ENCODE measurements at places on chromosomes 5 and 9.

DNA sequence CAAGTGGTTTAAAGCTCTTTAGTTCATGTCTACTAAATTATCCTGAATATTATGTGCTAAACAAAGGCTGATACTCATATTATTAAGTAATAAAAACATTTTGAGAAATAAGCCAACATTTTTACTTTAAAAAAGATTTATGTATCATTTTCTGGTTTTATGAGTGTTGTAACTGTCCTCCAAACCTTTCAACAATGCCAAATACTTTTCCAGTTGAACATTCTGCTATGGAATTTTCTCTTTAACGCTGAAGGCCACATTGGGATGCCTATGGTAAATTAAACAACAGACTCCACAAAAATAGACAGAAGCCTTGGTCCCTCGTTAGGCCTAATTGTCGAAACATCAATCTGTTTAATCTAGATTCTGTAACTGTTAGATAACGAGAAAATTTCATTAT is 131.3 kb downstream of the GLIS3 start:
- no peak for DNase-seq

DNA sequence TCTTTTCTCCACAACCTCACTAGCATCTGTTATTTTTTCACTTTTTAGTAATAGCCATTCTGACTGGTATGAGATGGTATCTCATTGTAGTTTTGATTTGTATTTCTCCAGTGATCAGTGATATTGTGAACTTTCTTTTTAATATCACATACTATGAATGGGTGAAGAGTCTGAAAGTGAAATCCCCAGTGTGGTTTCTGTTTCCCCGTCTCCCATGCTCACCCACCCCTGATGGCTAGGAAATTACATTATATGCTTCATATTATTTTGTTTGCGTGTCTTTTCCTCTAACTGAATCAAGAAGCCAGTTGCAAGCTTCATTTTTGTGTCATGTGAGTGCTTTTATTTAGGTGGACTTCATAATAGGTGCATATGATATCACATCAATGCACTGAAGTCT is 171.1 kb downstream of the ARHGAP26 start:
- DNase-seq: no peak

DNA sequence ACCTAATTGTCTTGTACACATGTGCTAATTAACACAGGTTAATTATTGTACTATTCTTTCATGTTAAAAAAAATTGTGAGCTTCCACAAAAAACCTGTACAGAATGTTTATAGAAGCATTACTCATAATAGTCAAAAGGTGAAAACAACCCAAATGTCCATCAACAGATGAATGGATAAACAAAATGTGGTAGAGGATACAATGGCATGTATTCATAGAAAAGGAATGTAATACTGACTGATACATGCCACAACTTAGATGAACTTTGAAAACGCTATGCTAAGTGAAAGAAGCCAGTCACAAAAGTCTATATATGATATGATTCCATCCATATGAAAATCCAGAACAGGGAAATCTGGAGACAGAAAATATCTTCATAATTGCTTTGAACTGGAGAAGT is 25.6 kb downstream of the RRAGA start:
- DNase-seq: no peak

DNA sequence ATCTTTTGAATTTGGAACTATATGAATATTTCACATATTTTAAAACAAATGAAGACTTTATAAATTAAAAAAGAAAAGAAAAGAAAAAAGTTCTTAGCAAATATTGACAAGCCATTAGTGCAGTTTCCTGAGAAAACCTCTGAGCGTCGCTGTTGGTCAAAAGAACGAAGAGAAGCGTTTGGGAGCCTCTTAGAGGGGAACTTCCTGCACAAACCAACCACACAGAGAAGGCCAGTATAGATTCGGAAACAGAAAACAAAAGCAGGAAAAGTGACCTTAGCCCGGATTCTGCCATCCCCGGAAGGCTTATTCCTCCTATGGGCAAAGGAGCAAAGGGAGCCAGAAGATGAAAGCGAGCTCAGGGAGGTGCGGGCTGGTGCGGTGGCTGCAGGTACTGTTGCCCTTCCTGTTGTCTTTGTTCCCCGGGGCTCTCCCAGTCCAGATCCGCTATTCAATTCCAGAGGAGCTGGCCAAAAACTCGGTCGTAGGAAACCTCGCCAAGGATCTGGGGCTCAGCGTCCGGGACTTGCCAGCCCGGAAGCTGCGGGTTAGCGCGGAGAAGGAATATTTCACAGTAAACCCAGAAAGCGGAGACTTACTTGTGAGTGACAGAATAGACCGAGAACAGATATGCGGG is at the start of gene PCDHGB2:
Gene PCDHGB2 (plus strand): TSS at position 205 of the 637 bp plus-strand sequence. CDS start 142 bp downstream, at position 347.
- no peak for DNase-seq

DNA sequence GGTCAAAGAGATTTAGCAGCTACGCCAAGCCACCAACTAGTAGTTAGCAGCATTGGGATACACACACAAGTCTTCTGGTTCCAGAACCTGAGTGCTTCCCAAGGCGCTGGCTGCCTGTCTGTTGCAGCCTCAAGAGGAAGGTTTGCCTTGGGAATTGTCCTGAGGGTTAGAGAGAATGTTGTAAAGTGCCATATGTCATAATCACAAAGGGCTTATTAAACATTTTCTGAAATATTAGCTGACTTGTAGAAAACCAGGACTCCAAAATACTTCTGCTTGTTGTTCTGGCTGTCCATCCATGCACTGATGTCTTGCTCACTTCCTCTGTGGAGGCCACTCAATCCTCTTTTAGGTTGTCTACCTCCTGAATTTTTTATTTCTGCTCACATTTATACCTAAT is 46.3 kb downstream of the SLC36A1 start:
- DNase-seq: no peak

GRCh38 chr9:123509646-123510045 is 153.6 kb downstream of the CRB2 start:
- DNase-seq: no peak

DNA sequence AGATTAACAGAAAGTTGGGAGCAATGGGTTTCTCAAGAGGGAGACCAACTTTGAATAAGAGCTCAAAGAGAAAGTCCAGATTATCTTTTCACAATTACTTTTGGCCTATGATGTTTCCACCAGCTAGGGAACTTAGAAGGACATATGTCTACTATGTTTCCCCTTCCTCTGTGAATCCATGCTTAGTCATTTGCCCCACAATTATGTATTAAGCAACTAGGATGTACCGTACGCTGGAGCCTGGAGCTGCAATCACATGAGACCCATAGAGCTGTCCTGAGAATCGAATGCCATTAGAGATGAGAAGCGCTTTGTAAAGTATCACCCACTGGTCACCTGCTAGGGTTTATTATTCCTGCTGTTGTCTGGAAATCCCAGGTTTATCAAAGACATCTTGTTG is 78.8 kb downstream of the PDE6A start:
- no peak for DNase-seq

GRCh38 chr5:9545136-9545991 is 511 bp downstream of the SEMA5A start:
- DNase-seq: no peak

GRCh38 chr9:38346811-38347210 is 45.7 kb upstream of the ALDH1B1 start:
- no peak for DNase-seq

DNA sequence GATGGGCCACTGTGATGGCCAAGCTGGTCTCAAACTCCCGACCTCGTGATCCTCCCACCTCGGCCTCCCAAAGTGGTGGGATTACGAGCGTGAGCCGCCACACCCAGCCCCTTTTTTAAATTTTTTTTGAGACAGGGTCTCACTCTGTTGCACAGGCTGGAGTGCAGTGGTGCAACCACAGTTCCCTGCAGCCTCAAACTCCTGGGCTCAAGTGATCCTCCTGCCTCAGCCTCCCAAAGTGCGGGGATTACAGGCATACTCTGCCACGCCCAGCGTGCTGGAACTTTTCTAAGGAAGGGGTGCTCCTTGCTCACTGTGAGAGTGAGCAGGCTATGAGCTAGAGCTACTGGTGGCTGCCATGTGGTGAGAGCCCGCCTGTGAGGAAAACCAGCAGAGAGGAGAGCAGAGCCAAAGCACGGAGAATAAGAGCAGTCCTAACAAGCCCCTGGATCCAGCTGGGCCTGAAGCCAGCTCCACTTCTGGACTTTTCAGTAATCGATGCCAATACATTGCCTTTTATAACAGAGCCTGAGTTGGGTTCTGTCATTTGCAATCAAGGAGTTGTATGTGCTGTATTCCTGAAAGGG is 75.5 kb upstream of the UNC5A start:
- DNase-seq: no peak

- no peak for DNase-seq
Measured at GRCh38 chr5:152556784-152557183, 151.7 kb upstream of the NMUR2 start.

DNA sequence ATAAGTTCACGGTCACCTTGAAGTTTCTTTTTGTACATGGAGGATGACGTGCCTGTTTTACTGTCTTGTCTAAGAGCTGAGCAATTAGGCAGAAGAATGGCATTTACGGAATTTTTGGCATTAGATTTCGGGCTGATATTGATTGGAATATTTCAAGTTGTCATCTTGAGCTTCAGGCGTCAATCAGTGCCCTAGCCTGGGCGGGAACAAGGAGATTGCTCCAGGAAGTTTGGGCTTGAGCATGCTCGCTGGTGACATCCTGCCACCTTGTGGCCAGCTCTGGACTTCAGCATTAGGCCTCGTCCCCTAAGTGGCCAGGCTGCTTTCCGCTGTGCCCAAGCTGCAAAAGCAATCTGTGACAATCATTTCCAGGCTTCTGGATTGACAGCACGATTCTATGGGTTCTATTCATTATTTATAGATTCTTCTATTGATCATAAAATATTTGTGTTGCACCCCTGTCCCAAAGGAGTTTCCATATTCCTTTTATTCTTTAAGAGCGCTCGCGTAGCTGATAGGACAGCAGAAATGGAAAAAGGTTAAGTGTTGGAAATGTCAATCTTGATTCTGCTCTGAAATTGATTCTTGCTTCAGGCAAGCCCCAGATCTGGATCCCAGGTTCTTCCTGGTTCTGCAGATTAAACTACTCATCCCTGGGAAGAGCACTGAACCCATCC is 79.3 kb downstream of the SLC28A3 start:
- no peak for DNase-seq

GRCh38 chr5:81826128-81826527 is 75.2 kb upstream of the SSBP2 start:
- DNase-seq: no peak

GRCh38 chr5:91319667-91320066 is 63.5 kb downstream of the ARRDC3 start:
- no peak for DNase-seq

- DNase-seq: no peak
Measured at GRCh38 chr9:7075154-7075553, 317.4 kb downstream of the KDM4C start.

DNA sequence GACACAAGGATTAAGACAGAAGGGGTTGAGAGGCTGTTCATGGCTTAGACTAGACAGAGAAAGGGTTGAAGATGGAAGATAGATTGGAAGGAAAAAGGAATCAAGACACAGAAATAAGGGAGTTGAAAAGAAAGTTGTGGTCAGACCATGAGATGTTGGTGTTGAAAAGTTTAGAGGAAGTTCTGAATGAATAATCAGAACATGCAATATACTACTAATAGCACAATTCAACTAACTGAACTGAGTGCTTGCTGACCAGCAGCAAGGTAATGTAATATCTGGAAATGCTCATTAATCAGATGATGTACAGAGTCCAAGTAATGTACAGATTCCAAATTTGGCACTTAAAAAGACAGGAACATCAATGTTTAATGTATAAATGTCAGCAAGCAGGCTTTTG is 10.6 kb upstream of the NNT start:
- DNase-seq: no peak

GRCh38 chr5:55226934-55227663 is at the start of gene MCIDAS:
TSS of gene MCIDAS (minus strand) at chr5:55227315. CDS start at chr5:55227138, 177 bp downstream.
- no peak for DNase-seq

GRCh38 chr5:155959082-155959481 is 367.9 kb upstream of the SGCD start:
- no peak for DNase-seq

DNA sequence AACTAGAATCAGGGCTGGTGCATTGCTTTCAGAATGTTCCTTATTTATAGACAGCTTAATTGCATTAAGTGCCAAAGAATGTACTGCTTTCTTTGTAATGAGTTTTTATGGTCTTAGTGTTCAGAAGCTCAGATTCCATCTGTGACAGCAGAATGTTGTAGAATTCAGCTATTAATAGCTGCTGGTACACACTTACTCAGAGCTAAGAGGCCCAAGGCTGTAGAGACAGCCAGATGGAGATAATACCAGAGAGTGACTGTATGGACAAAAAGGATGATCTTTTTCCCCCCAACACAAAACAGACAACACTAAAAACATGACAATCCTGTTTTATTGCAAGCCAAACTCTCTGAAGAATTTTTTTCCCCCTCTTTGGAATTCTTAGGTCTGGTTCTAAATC is 50.2 kb downstream of the PPP2R2B start:
- DNase-seq: no peak

- no peak for DNase-seq
Measured at GRCh38 chr5:28703651-28704260, 1665.4 kb upstream of the CDH9 start.

GRCh38 chr5:146399481-146399880 is 47.7 kb upstream of the TCERG1 start:
- DNase-seq: no peak

- no peak for DNase-seq
Measured at GRCh38 chr5:132180134-132180745, 47.4 kb downstream of the P4HA2 start.

DNA sequence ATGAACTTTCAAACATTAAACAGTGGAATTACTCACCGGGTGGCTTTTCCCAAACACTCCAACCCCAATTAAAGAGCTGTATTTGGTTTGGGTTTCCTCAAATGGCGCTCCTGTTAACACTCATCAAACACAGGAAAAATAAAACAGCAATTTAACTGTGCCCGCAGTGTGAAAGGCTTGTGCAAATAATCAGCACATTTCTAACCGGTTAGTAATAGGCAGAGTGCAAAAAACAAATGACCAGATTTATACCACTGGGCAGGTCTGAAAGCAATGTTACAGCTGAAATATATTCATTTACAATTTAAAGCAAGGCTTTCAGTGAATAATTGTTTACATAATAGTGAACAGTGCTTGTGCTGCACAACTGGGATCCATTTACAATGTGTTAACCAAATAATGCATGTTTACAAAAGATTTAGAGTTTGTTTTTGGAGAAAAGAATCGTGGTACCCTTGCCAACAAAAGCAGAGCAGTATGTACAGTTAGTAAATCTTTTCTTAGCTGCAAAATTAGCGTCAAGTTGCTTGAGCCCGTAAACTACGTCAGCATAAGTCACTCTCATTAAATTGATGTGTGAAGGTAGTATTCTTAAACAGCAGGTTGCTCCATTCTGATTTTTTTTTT is 662.9 kb upstream of the ZNF608 start:
- no peak for DNase-seq
